ENCODE measurements at places on chromosomes 3 and 15.

GRCh38 chr3:32184187-32184730 lies 54.2 kb upstream of the CMTM8 start:
- no peak for DNase-seq

DNA sequence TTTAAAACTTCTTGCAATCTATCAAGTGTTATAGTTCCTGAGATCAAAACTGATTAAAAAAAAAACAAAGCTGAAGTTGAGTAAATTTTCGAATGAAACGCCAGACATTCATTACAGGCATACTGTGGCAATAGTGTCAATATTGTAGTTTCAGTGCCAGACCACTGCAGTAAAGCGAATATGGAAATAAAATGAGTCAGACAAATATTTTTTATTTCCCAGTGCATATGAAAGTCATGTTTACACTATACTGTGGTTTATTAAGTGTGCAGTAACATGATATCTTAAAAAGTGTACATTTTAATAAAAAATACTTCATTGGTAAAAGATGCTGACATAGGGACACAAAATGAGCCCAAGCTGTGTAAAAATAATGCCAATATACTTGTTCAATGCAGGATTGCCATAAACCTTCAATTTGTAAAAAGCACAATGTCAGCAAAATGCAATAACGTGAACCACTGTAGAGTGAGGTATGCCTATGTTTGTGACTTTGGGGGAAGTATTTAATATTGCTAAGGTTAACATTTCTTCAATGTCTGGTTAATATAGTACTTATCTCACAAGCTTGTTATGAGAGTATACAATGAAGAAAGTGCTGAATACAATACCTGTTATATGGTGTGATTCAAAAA lies 1473.9 kb upstream of the GBE1 start:
- no peak for DNase-seq

- DNase-seq: no peak
Observed at GRCh38 chr3:72449551-72449950, 398.7 kb downstream of the SHQ1 start.

GRCh38 chr3:196336319-196337145 lies 1.7 kb downstream of the TM4SF19 start:
- DNase-seq: no peak

DNA sequence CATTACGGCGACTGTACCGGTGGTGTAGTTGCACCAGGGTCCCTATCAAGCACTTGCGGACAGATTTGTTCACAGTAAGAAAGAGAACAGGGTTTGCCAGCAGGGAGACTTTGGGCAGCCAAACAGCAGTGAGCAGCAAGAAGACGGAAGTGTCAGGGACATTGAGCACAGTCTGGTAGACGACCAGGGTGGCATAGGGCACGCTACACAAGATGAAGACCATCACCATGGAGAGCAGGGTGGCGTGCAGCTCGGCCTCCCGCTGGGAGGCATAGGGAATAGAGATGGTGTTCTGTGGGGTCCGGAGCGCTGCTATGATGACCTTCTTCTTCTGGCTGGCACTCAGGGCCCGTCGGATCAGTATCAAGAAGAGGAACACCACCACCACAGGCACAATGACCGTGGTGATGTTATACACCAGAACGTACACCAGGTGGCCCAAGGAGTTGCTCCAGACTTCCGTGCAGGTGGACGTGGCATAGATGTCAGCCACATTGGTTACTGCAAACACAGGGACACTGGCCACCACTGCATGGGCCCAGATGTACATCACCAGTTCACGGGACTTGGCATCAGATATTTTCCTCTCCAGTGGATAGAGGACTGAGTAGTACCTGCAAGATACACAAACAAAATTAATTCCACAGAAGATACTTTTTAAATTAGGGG lies 19.1 kb upstream of the FSIP1 start:
- DNase-seq: no peak

DNA sequence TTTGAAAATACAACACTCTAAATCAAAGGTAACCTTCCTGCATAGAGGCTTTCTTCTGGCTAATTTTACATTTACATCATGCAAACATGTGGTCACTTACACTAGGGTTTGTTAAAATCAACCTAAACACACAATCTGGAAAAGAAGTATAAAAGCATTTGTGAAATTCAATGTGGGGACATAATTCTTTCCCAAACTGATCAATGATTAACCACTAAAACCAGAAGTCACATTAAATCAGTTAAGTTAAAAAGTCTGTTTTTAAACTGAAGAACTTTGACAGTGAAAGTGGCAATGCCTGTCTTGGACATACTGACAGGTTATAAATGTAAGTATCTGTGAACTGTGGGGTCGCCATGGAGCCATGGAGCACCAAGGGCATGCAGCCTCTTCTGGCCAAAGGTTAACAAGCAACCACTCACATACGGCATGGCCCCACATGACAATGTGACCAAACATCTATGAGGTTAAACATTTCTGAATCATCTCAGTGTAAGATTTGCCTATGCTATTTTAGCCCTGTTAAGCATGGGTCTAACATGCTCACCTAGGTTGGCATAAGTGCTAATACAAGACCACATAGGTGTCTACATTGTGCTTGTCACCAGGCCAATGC lies 278.2 kb downstream of the CTNNB1 start:
- DNase-seq: no peak

GRCh38 chr3:178088963-178089362 lies 447.3 kb upstream of the KCNMB2 start:
- no peak for DNase-seq
